ENCODE measurements at places on chromosomes 4 and X.

DNA sequence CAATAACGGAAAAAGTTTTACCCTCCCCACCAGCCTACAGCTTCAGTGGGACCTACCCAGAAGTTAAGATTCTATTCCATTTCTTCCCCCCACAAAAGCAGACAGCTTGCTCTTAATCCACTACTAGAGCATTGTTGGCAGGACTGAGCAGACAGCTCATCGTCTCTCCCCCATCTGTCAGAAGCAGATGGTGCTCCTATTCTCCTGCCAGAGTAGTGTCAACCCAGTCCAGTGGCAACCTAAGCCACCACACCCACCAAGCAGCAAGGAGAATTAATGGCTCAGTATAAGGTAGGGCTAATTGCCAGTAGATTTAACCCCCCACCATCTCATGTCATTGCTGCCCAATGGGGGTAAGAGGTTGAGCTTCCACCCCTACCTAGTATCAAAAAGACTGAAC, 62.0 kb downstream of the AWAT2 start:
- no peak for DNase-seq

DNA sequence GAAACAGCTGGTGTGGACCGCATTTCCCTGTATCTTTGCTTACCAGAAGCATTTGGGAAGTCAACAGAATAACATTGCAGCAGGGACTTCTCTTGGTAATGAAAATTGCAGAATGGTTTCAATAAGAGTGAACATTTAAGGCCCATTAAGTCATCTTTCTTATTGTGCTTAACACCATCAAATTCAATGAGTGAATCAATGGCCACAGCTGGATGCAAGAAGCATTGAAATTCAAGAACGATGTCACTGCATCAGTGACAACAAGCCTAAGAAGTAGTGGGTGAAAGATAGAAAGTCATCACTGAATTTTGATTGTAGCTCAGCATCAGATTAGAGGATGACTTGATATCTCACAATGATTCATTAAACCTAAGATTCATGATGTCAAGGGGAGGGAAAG, 93.9 kb upstream of the GPM6A start:
- DNase-seq, result no peak

DNA sequence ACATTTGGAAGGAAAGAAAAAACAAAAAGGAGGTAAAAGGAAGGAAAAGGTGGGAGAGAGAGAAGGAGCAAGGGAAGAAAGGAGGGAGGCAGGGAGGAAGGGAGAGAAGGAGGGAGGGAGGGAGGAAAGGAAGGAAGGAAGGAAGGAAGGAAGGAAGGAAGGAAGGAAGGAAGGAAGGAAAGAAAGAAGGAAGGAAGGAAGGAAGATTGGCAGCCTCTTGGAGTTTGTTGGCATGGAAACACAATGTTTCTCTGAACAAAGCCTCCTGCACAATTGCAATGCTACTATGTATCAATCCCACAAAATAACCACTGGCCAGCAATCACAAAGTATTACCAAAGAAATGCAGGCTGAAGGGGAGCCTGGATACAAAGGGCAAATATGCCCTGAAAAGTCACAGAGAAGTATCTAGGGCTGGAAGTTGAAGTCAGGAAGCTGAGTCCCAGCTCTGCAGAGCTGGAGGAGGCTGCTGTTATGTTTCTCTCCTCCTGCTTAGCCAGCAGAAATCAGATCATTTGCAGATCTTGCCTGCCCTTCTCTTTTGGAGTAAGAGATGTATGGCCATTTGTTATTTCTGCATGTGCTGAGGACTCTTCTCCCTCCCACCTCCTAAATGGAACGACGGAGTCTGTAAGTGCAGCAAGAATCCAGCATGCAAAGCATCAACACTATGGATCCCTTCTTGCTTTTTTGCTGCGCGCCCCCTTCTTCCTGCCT, 195.9 kb upstream of the LDB2 start:
- no peak for DNase-seq

- DNase-seq, result no peak
Measured at GRCh38 chr4:125317525-125317877, 2.7 kb downstream of the FAT4 start.

GRCh38 chrX:97685753-97686152, 802.0 kb downstream of the RPA4 start:
- no peak for DNase-seq

DNA sequence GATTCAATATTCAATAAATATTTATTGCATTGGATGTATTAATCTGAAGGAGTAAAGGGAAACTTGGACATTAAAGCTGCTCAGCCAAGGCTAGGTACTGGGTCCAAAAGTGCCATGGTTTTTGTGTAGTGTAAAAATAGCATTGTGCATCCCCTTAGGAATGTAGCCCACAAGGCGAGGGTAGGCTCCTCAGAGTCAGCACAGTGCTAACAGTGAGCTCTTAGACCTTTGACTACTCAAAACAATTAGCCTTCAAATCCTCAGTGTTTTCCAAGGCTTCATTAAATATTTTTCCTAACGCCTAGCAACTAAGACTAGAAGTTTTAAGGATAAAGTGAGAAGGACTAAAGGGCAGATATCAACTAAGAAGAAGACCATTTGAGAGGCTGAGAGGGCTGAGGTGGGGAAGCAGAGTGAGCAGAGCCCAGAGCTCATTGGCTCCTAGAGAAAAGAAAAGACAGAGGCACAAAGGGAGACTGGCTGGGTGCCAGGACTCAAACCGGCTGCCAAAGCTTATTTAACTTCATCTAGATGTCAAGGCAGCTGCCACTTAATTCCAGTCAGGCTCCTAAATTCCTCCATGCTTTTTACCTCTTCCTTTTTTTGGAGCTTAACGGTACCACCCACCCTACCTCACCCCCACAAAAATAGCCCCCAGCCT, 17.0 kb downstream of the PRKG2 start:
- no peak for DNase-seq

DNA sequence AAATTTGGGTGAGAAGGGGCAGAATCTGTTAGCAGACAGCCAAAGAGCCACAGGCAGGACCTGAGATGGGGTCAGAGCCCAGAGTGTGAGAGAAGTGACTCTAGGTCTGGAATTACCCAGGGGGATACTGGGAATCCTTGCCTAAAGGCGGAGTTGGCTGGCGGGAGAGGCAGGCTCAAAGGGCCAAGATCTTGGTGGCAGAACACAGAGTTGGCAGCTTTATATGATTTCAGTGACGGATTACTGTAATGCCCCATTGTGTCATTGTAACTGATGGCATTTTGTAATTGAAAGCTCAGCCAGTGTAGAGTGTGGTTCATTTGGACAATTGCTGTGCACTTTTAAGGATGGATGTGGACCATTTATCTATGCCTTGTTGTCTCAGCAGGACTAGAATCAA, 77.3 kb downstream of the SMIM20 start:
- DNase-seq, result no peak

DNA sequence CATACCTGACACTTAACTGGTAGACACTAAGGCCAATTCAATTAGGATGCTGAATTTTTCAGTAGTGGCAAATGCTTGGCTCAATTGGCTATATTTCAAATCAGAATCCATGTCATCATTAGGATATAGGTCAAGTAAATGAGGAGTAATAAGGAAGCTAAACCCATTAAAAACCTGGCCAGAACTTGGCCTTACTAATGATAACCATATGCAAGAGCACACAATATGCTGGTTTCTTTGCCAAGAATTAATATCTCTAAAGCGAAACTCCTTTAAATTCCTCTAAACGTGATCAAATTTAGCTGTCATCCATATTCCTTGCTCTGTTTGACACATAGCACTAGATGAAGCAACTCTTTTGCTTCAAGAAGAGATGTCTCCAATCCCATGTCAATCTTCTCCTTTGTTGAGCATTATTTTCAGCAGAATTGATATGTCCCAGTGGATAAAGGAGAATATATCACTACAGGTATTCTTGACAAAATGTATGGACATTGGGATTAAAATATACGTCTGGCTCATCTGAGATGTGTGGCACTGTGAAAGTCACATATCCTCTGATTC, 206.1 kb upstream of the ANKRD50 start:
- DNase-seq, result no peak

GRCh38 chrX:7987160-7988012, 60.2 kb upstream of the PNPLA4 start:
- no peak for DNase-seq

GRCh38 chr4:108544481-108544880, 75.9 kb upstream of the RPL34 start:
- DNase-seq, result no peak

GRCh38 chr4:83454686-83455085, 937 bp downstream of the HELQ start:
- no peak for DNase-seq

- no peak for DNase-seq
Measured at GRCh38 chr4:78787392-78788006, 11.3 kb downstream of the BMP2K start.

GRCh38 chr4:7863911-7864681, 75.6 kb downstream of the AFAP1 start:
- no peak for DNase-seq

- DNase-seq, result no peak
Measured at GRCh38 chr4:171834640-171835039, 21.4 kb downstream of the GALNTL6 start.

- DNase-seq, result no peak
Measured at GRCh38 chr4:109451544-109452273, 18.1 kb downstream of the SEC24B start.

DNA sequence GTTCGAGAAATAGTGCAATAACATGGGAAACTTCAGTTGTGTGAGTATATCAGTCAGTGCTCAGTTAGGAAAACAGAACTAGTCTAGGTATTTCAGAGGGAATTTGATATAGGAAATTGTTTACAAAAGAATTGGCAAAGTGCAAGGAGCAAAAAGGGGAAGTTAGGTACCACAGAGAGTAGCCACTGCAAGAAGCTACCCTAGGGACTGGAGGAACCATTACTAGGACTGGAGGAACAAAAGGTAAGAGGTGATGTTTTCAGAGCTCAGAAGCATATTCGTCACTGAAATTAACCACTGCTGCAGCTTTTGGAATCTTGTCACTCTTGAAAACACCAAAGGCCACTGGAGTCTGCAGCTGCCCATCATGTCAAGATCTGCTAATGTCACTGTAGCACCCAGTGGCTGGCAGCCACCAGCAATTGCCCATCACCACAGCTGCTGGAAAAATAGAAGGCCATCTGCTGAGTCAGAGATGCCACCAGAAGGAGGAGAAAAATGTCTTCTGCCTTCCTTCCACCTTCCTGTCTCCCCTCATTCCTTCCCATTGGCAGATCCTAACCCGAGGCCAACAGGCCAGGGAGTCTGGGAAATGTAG, 160.6 kb upstream of the RPS6KA3 start:
- no peak for DNase-seq

DNA sequence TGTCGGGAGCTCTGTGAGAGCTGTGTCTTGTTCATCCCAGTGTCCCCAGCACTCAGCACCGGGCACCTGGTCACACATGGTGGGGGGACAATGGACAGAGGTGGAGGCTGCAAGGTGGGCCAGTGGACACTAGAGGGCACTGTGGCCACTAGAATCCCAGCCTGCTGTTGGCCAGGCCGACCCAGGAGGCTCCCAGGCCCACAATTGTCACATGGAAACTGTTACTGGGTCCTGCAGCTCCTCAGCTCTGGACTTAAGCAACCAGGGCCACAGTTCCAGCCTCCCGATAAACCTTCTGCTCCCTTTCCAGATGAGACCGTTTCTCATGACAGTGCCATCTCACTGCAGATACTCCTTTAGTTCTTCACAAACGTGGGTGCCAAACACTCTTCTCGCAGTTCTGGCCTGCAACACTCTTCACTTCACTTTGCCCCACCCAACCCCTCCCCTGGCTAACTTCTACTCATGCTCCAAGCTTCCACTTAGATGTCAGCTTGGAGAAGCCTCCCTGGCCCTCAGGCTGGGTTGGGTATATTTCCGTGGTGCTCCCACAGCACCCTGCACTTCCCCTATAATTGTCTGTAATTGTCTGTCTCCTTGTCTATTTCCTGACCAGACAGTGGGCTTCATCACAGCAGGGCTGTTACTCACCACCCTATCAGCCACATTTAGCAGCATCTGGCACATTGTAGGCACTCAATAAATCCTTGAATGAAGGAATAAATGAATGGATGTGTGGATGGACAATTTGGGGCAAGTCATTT, 3.5 kb upstream of the IQSEC2 start:
- DNase-seq, result peak; percentile 10

DNA sequence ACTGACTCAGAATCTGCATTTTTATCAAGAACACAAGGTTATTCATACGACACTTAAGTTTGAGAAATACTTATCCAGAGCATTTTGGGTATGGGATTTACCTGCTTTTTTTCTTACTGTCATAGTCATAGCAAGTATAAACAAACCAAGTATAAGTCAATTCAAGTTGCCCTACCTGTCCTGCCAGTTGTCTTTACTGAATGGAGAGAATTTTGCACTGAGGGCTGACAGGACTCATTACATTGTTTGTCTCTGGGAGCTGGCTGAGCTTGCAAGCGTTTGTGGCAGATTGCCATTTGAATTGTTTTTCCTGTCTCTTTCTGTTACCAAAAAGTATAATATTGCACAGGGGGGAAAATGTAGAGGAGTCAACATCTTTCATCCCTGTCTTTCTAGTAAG, 278.9 kb upstream of the MAGEC2 start:
- DNase-seq, result no peak

- no peak for DNase-seq
Measured at GRCh38 chr4:151459375-151459774, 50.4 kb downstream of the FHIP1A start.

DNA sequence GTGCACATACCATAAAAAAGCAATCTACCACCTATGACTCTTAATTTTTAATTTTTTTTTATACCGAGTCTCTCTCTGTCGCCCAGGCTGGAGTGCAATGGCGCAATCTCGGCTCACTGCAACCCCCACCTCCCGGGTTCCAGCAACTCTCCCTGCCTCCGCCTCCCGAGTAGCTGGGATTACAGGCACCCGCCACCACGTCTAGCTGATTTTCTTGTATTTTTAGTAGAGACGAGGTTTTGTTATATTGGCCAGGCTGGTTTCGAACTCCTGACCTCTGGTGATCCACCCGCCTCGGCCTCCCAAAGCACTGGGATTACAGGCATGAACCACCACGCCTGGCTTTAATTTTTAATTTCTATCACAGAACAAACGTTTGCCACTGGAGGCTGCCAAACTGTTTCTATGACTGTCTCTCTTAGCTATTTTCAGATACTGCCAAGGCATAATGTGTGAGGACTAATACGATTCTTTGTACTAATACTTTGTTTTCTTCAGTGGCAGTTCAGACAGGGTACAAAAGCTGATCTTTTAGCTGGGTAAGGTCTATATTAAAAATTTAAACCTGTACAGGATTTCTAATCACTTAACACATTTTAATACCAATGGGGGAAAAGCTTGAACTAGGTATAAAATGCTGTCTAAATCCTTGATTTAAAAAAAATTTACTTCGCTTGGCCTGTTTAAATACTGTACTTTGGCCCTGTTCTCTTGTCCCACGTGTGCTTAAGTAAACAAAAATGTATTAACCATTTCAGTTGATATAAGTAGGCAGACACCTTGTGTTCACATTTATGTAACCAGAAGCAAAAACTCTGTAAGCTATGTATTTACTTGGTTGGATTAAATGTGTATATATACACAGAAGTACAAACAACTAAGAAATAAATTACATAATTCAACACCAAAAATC, 2.3 kb downstream of the PGRMC2 start:
- DNase-seq, result no peak

GRCh38 chrX:69504626-69505612, 793 bp downstream of the NALF2 start:
- DNase-seq, result no peak

GRCh38 chr4:159269956-159270355, 167.1 kb downstream of the RAPGEF2 start:
- no peak for DNase-seq
